Transverse colon (tissue), 4 donors: ENCODE measurements at places on chromosomes 2 and 18. TPM values are rescaled to one million over a fixed set of nuclear protein-coding genes. Genes with fewer than 3 reads are reported as not detected.

- DNase-seq, result no peak
These were observed 9.3 kb upstream of the NPC1 start for GRCh38 chr18:23595591-23595990.

DNA sequence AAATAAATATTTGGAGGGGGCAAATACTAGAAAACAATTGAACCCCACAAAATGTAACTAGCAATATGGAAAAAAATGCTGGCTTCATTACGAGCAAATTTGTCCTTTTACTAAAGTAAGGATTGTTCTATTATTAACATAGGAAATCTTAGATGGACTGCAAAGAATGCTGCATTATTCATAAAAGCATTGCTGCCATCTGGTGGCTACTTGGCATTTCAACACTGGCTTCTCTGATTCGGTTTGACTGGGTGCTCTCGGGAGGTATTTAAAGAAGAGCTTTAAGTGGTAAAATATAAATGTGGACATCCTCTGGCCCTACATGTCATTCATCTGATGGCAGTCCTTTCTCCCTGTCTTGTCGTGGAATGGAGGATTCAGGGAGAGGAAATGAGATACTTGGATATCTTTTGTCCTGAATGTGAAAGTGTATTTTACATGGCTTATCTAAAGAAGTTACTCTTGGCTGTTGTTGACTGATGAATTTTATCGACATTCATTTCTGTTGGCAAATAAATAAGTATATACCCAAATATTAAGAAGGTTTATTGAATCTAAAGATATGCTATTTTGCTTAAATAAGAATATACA, 130.2 kb downstream of the ARHGAP15 start:
- DNase-seq, result peak; percentile 66

DNA sequence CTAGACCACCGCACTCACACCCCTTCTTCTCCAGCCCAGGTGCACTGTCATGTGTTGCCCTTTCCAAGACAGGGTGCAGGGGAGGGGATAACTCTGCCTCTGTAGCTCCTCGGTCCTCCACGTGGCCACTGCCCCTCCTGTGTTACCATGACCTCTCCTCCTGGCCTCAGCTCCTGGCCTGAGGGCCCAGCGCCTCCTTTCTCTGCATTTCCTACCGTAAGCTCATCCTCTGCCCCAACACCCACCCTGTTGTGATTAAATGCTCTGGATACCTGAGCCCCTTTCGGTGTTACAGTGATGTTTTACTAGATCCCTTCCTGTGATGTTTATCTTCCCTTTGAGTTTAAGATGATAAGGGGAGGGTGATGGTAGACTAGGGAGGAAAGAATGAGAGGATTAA, 242.3 kb downstream of the PTPRM start:
- DNase-seq, result no peak

Gene ASTL
- not detected for total RNA-seq

Gene ERFE
- total RNA-seq, result not detected

GRCh38 chr2:154608438-154608837, 90.1 kb upstream of the KCNJ3 start:
- DNase-seq, result no peak

- no peak for DNase-seq
These were observed 144.9 kb upstream of the ERBB4 start for GRCh38 chr2:212683346-212684097.

Gene TPO
- 1.4 TPM for total RNA-seq

Gene PSTPIP2
- total RNA-seq, result 2.6 TPM

- DNase-seq, result no peak
These were observed 605.3 kb upstream of the ZNF804A start for GRCh38 chr2:183993052-183993451.
